ENCODE measurements at places on chromosomes 5 and 9.

DNA sequence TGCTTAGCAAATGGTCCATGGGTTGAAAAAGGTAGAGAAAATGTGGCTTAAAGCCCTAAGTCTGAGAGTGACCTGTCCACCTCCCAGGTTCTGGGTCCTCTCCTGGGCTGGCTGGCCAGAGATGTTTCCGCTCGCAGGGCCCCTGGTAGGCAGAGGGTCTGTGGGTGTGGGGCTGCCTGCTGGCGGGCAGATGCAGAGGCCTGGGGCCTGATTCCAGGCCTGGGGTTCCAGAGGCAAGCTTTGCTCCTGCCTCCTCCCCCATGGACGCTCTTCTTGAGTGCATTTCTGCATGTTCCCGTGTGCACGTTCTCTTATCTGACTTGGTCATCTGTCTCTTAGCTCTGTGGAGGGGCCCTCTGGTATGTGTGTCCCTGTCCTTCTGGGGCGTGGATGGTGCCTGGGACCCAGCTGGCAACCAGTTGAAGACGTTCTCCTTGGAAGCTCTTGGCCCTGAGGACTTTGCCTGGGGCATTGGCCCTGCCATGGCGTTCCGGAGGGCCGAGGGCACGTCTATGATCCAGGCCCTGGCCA lies 3.8 kb downstream of the MIGA2 start:
- DNase-seq = no peak

- DNase-seq = no peak
Measured at GRCh38 chr5:107651325-107651724, 19.4 kb downstream of the EFNA5 start.

GRCh38 chr5:138180183-138180782 lies 1.4 kb downstream of the KIF20A start:
- DNase-seq = peak; percentile 78

- DNase-seq = no peak
Measured at GRCh38 chr9:18675973-18676372, 202.0 kb downstream of the ADAMTSL1 start.

GRCh38 chr9:93111371-93112115 lies 15.5 kb downstream of the CARD19 start:
- DNase-seq = no peak

DNA sequence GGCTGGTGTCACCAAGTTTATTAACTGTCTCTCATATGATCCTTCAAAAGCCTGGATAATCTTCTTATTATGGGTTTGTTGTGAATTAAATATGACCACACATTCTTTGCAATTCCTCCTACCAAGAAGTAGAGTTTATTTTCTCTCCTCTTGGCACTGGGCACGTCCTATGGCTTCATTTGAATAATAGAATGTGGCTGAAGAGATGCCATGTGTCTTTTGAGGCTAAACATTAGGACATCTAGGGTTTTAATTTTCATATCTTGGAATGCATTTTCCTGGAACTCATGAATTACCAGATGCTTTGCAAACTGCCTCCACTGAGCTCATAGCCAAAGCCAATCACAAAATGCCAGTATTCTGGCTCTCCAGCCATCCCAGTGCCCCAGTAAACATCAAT lies 19.9 kb upstream of the SCGB3A2 start:
- DNase-seq = no peak

GRCh38 chr9:128061275-128061960 lies 5.7 kb downstream of the NAIF1 start:
- DNase-seq = no peak

DNA sequence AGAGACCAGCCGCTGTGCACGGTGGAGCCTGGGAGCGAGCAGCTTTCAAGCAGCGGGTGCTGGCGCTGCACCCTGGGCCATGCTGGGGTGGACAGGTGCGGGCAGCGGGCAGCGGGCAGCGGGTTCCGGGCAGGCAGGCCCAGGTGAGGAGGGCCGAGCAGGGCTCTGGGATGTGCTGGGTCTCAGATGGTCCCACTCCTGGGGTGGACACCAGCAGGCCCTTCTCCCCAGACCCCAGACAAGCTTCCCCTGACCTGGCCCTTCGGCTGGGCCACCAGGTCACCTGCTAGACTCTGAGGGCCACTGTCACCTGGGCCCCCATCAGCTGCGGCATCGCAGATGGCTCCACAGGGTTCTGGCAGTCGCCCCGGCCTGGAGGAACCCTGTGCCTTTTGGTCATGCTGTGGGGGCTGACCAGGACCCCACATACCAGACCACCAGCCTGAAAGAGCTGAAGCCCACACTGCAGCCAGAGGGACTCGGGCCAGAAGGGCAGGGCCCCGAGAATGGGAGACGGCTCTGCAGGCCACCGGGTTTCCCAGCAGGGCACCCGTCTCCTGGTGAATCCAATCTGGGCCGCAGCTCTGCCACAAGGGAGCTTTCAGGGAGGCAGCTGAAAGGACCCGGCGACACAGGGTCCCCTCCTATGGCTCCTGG lies 2.0 kb downstream of the SLC6A19 start:
- DNase-seq = no peak

DNA sequence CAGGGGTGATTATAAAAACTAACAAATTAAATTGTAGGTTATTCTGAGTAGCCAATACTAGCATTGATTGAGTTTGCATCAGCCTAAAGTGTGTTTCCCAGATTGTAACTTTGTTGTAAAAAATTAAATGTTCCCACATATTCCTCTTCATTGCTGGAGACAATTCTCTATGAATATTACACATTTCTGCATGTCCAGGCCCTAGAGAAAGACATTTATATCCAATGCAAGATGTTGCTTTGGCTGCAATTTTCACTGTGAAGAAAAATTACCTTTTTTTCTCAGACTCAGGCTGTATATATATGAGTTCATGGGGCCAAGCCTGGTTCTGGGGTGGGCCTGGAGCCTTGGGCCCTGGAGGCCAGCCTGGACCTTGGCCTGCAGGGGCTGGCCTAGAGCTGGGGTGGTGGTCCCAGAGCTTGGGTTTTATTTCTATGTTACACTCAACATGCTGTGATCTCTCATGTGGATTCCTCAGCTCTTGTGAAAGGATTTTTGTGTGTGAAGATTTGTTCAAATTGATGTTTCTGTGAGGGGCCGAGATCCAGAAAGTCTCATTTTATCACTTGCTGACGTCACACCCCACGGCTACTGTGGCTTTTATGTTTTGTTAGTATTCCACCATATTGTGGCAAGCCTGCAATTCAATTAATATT lies 232.5 kb downstream of the SPATA31A1 start:
- DNase-seq = no peak

DNA sequence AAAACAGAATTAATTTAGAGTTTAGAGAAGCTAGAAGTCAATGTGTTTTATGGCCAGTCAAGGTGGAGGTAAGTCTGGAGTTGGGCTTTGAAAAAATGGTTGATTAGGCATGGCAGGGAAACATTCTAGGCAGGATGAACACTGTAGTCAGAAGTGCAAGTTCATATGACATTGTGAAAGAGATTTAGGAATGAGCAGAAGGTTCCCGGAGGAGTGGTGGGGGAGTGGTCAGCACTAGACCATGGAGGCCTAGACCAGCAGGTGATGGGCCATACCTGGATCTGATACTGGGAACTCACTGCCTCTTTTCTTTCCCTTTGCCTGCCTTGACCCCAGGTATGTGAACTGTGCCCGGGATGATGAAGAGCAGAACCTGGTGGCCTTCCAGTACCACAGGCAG lies 16.6 kb downstream of the PRDM9 start:
- no peak for DNase-seq

DNA sequence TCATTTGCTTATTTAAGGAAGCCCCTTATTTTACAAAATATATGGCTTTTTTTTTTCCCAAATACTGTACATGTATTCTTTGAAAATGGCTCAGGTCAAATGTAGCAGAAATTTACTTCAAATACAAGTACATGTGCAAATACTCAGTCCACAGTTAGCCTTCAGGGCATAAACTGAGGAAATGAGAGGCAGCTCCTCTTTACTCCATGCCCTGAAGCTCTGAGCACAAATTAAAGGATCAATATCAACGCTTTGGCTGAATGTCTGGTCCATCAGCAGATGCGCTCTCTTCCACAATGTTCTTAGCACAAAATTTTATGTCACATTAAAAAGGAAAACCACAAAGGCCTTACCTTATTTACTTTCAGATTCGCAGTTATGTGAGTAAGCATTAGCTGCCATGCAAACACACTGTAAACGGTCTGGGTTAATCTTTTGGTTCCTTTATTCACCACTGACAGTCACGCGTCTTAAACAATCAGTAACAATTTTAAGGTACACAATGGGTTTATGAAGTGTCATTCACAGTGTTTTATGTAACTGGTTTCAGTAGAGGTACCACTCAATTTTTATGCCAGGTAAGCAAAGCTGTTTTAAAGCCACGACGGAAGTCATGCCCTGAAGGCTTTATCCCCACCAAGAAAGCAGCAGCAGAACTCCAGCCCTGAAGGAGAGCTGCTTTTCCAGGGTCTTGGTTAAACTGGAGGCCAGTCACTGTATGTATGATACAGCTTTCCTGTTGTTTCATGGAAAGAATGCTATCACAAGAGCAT lies 103.4 kb downstream of the OTULIN start:
- no peak for DNase-seq

GRCh38 chr9:97983589-97984187 lies 547 bp downstream of the ANP32B start:
- DNase-seq = peak; percentile 45

- DNase-seq = no peak
Measured at GRCh38 chr5:59390989-59391388, 502.5 kb downstream of the PDE4D start.

- DNase-seq = peak; percentile 16
Measured at GRCh38 chr9:792331-793260, 48.9 kb upstream of the DMRT1 start.

DNA sequence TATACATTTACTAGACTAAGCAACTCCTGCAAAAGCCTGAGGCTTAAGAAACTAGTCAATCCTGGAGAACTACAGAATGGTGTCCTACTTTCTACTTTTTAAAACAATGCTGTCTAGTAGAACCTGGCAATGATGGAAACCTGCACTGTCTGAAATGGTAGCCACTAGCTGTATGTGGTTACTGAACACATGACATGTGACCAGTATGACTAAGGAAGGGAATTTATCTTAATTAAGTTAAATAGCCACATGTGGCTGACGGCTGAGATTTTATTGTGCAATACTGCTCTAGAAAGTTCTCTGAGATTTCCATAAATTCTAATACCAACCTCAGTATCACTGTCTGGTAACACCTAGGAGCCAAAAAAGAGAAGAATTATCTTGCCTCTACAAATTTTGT lies 44.9 kb upstream of the RAPGEF6 start:
- DNase-seq = peak; percentile 76

GRCh38 chr5:179296150-179296821 lies 49.0 kb downstream of the ADAMTS2 start:
- no peak for DNase-seq

GRCh38 chr5:30921388-30921787 lies 272.1 kb upstream of the CDH6 start:
- DNase-seq = no peak

GRCh38 chr9:92762781-92763708 lies 1.6 kb downstream of the BICD2 start:
- DNase-seq = no peak

GRCh38 chr5:149410071-149410470 lies 31.0 kb upstream of the IL17B start:
- DNase-seq = no peak

- no peak for DNase-seq
Measured at GRCh38 chr9:97726716-97727115, 29.6 kb upstream of the XPA start.

GRCh38 chr9:76431601-76432000 lies 27.4 kb upstream of the GCNT1 start:
- no peak for DNase-seq

DNA sequence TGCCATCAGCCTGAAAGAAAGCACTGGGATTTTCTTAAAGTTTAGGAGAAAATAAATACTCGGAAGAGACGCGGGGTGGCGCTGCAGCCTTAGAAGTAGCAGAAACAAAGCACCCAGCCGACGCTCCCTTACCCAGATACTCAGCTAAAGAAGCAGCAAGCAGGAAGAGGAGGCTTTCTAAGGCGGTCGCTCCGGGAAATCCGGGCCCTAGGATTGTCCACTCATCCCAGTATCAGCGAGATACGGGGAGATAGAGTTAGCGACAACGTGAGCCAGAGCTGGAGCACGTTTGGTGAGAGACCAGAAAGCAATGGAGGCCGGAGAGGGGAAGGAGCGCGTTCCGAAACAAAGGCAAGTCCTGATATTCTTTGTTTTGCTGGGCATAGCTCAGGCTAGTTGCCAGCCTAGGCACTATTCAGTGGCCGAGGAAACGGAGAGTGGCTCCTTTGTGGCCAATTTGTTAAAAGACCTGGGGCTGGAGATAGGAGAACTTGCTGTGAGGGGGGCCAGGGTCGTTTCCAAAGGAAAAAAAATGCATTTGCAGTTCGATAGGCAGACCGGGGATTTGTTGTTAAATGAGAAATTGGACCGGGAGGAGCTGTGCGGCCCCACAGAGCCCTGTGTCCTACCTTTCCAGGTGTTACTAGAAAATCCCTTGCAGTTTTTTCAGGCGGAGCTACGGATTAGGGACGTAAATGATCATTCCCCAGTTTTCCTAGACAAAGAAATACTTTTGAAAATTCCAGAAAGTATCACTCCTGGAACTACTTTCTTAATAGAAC lies at the start of gene PCDHB2:
PCDHB2 (plus strand) TSS at position 135 of the 782 bp plus-strand sequence; CDS start at position 311, 176 bp downstream.
- DNase-seq = peak; percentile 19

- no peak for DNase-seq
Measured at GRCh38 chr9:89044104-89044503, 52.8 kb downstream of the S1PR3 start.

DNA sequence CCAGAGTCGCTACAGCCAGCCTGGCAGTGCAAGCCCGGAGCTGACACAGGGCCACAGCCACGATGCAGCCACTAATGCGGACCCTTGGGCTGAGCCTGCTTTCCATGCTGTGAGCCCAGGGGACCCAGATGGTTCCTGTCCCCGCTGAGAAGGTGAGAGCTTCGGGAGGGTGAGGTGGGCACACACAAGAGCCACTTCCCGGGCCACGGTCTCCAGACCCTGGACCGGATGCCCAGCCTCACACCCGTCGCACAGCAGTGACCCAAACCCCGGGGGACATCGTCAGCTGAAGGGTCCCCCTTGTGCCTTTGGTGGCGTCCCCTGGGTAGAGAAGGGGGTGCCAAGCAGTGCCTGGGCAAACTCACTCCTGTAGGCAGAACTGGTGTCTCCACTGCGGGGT lies 13.4 kb downstream of the PAEP start:
- DNase-seq = no peak

DNA sequence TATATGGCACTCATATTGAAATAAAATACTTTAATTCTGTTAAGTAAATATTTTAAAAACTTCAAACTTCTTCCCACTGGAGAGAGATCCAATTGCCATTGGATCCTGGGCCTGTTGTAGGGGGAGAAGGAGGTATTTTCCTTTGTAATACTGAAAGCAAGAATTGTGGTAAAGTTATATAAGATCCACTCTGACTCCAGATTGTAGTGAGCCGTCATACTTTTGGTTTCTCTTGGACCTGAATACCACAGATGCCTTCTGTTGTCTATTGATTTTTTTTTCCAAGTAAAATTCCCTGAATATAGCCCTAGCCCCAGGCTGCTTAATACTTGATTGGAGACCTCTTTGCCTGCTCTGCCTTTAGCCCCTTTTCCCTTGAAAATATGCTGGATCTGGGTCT lies 86.9 kb downstream of the ATG10 start:
- no peak for DNase-seq

DNA sequence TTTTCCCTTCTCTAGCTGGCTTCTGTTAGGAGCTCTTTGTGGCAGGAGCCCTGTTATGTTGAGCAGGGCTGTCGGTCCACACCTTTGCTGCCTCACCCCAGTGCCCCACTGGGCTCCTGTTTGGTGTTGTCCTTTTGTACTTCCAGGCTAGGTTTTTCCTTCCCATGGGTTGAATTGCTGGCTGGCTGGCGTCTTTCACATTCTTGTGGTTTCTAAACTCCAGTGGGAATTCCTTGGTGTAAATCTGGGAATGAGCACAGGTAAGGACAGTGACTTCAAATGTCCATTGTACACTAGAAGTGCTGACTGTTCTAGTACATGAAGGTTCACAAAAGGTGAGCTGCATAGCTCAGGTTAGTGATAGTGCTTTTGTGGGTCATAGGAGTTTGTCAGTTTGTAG lies 30.4 kb downstream of the RASGRF2 start:
- DNase-seq = no peak

All from cardiac fibroblast (primary cell).